CD4-positive, alpha-beta T cell treated with Interleukin-1 beta for 1 hour (primary cell): ENCODE measurements at places on chromosomes 12 and 14.

- DNase-seq = no peak
Measured at GRCh38 chr12:1083889-1084262, 92.9 kb downstream of the ERC1 start.

DNA sequence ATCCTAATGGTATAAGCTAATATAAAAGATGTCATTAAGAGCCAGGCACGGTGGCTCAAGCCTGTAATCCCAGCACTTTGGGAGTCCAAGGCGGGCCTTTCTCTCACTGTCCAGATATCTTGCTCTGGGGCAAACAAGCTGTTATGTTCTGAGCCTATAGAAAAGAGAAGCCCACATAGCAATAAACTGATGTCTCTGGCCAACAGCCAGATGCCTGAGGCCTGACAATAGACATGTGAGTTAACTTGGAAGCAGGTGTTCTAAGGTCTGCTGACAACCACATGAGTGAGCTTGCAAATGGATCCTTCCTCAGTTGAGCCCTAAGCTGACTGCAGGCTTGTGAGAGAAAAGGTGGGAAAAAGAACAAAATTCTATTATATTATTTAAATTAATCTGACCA, 25.0 kb downstream of the YAF2 start:
- no peak for DNase-seq

DNA sequence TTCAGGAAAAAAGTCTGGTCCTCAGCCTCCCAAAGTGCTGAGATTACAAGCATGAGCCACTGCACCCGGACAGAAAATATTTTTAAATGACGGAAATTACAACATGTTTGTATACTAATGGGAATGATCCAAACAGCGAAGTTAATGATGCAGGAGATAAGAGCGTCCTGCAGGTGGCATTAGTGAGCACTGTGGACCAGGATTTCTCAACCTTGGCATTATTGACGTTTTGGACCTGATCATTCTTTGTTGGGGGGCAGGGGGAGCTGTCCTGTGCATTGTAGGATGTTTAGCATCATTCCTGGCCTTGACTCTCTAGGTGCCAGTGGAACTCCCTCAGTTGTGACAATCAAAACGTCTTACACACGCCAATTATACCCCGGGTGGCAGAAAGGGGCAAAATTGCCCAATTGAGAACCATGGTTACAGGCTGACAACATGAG, 34.1 kb downstream of the SCFD1 start:
- peak; percentile 1 for DNase-seq

GRCh38 chr14:99941211-99941610, 124.0 kb upstream of the EVL start:
- no peak for DNase-seq

DNA sequence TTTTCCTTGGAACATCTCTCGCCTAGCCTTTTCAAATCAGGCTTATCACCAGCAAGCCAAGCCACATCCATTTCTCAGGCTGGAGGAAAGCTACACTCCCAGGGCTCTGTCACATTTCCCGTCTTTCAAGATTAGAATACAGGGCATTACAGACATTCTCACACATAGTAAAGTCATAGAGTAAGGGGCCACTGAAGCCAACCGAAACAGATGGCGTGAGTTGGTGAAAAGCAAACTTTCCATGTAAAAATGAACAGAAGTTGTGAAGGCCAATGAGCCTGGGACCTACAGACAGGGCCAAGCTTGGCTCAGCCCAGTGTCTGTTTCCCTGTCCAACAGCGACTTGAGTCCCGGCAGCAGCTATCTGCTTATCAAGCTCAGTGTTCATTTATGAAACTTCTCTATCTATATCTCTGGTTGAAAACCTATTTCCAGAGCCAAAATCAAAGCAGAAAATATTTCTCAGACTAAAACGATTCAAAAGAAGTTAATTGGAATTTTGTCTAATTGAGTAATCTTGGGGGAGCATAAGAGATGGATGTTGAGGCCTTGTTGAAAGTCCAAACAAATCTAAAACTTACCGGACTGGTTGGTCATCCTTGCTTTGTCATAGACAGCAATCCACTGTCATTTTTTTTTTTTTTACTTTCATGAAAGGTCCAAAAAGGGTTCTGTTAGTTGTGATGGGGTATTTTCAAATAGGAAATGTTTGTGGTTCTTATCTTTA, 105.6 kb downstream of the DAAM1 start:
- no peak for DNase-seq

DNA sequence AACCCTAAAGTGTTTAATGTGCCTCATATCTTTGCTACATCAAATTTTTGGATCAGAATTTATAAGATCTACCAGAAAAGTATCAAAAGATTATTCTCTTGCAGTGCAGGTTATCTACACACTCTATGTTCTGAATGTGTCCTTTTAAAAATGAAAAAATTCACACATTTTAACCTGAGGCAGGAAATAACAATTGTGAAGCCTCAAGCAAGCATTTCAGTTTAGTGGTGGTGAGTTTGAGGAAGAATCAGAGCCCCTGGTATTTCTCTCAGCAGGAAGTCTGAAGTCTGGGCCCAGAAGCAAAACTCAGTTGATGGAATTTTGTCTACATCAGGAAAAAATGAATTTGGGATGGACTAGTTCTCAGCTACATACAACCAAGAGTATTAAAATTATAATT, 137.0 kb upstream of the PZP start:
- DNase-seq = no peak

- DNase-seq = no peak
Measured at GRCh38 chr14:100393362-100393761, 70.2 kb downstream of the SLC25A47 start.

DNA sequence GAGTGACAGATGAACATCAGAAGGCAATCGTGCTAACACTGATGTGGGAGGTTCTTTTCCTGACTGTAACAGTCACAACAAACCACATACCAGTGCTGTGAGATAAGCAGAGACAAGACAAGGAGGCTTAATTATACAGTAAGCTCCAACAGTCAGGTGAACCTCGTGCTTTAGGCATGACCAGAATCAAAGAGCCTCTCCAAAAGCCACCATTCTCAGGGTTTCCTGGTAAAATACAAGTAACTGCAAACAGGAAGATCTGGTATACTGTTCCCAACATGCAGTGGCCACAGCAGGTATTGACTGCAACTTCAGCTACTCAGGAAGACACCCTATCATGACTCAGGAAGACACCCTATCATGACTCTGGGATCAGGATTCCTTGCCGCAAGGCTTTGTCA, 47.3 kb upstream of the GTF2A1 start:
- DNase-seq = no peak

DNA sequence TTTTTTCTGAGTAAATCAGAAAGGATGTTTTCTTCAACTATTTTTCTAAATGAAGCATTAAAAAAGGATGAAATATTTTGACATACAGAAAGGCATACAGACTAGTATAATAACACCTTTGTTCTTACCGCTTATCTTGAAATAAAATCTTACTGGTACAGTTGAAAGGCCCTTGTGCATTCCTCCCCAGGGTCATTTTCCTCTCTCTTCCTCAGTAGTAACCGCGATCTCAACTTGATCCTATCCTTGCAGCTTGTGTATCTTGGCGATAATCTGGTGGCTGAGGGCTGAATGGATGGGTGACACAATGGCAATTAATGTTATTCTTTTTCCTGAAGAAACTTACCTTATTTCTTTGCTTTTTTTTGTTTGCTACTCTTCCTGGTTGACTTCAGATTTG, 18.5 kb downstream of the GAS2L3 start:
- DNase-seq = no peak

DNA sequence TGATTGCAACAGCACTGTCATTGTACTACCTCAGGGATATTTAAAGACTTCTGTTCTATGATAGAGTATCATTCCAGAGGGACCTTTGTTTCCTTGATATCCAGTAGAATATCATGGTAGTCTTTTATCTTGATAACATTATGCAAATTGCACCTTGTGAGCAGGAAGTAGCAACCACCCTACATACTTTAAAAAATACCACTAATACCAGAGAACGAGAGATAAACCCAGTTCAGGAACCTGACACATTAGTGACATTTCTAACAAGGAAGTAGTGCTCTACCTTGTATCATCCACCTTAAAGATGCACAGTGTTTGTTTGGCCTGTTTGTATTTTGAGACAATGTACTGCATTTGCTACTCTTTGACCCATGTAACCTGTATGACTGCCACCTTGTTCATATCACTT, 8.8 kb upstream of the MAP4K5 start:
- no peak for DNase-seq

DNA sequence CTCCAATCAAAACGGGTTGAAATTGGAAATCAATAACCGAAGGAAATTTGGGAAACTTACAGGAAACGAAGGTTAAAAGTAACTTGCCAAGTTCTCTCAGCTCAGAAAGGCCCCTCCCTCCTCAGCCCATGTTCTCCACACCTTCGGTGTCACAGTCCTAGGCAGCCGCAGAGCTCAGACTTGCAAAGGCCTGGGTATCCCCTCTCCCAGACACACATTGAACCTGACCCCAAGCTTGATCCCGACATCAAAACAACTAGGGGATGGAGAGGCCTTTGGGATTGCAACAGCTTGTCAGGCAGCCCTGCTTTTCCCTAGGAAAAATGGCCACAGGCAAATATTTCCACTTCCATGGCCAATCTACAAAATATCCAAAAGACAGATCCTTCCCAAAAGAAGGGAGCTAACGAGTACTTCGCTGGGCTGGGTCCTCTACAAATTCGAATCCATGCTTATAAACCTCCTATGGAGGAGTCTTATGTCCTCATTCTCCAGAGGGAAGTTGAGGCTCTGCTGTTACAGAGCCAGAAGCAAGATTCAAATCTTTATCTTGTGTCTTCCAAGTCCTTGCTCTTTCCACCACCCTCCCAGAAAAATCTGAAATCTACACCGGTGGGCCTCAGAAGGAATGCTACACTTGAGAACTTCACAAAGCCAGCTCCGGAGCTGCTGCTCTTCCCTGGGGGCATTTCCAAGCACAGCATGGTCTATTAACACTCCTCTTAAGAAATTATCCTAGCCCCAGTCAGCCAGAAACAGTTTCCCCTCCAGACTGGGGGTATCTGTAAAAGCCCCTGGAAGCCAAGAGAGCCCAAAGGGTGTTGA, 35.7 kb upstream of the PNMA1 start:
- no peak for DNase-seq

- no peak for DNase-seq
Measured at GRCh38 chr12:48263617-48264016, 60.5 kb upstream of the OR10AD1 start.

- no peak for DNase-seq
Measured at GRCh38 chr12:121866331-121866730, 7.7 kb upstream of the HPD start.

GRCh38 chr12:9910716-9911421, 21.3 kb downstream of the CLEC2A start:
- DNase-seq = no peak

DNA sequence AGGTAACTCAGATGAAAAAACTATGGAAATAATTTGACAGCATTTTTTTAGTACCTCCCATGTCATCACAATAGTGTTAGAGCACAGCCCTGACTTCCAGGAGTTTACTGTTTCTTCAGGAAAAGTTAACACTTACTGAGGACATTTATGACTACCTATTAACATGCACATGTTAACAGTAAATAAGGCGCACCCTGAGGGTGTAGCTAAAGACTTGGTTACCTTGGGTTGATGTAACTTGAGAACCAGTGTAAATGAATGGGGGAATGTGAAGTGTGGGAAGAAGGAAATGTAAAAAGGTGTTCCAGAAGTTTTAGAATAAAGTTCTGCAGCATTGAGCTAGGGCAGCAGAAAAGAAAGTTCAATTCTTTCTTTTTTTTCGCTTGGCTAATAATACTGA, 366.2 kb downstream of the EGLN3 start:
- no peak for DNase-seq

DNA sequence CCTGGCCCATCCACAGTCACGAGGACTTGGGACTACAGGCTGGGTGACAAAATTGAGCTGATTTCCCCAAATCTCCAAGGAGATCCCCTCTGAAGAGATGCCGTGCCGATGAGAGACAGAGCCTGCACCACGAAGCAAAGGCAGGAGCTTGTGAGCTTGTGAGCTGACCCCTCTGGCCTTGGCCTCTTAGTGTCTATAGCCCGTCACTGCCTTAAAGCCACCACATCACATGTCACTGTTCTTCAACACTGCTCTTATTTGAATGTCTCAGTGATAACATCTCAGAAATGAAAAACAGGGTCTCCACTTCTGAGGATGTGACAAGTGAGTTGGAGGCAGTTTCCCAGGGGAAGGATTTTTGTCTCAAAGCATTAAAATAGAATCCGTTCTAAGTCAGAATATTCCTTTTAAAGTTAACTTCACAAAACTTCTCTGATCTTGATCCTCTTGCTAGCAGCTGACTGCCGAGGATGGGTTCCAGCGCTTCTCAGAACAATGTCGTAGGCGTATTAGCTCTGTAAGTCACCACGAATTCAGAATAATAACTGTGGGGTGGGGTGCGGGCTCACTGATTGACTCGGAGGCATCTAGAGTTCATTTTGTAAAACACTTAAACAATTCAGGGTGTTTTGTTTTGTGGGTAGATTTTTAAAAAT, 37.5 kb downstream of the CHST11 start:
- DNase-seq = peak; percentile 43

DNA sequence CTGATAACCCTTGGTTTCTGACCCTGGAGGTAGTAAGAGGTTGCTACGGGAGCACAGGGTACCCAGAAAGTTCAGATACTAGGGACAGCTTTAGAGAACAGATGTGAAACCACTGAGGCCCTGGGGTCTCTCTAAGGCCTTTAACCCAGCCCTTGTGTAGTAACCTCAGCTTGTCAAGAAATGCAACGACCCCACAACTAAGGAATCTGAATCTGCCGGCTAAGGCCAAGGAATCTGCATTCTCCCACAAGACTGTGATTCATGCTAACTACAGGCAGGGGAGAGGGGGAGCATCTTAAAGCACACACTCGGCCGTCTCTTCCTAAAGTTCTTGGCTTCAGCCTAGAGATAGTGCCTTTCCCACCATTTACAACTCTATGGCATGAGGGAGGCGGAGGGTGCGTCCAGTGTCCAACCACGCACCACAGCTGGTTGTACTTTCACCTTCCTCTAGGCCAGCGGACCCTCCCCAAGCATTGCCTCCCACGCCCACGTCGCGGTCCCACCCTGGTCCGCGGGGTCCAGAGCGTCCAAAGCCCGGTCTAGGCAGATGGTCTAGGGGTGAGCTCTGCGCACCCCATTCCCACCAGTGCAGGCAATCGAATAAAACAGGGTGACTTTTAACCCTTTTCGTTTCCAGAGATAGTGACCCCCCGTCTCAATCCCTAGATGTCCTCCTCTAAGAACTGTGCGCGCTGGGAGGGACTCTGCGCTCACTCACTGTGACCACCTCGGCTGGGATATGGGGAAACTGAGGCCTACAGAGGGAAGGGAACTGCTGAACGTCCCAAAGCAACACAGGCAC, 735 bp upstream of the VASH1 start:
- no peak for DNase-seq
